Activated naive CD8-positive, alpha-beta T cell treated with anti-CD3 and anti-CD28 coated beads, Interleukin-2, amount 10 ng/mL, durations not matched to agents 7 days and 5 days (primary cell): ENCODE measurements at places on chromosomes 13 and 19.

DNA sequence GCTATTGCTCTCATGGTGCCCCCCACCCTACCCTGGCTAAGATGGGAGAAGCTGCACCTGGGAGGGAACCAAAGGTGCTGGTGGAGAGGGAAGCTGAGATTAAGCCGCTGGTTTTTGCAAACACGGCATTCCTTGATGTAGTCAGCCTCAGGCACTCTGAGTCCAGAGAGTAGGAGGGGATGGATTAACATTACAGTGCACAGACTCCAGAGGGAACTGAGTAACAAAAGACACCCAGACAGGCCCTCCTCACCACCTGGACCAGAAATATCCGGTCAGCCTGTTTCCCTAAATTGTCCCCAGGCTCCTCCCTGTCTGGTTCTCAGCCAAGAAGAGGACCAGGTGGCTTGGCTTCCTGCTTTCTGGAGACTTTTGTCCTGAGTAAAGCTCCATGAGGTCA lies 28.9 kb upstream of the PABPC3 start:
- no peak overlapping the region for H3K4me3 ChIP-seq
- H3K4me1 ChIP-seq, result no peaks in the 10 kb centered on the region
- H3K36me3 ChIP-seq, result no peaks in the 10 kb centered on the region
- DNase-seq, result no peak
- H3K27ac ChIP-seq, result no peak overlapping the region

DNA sequence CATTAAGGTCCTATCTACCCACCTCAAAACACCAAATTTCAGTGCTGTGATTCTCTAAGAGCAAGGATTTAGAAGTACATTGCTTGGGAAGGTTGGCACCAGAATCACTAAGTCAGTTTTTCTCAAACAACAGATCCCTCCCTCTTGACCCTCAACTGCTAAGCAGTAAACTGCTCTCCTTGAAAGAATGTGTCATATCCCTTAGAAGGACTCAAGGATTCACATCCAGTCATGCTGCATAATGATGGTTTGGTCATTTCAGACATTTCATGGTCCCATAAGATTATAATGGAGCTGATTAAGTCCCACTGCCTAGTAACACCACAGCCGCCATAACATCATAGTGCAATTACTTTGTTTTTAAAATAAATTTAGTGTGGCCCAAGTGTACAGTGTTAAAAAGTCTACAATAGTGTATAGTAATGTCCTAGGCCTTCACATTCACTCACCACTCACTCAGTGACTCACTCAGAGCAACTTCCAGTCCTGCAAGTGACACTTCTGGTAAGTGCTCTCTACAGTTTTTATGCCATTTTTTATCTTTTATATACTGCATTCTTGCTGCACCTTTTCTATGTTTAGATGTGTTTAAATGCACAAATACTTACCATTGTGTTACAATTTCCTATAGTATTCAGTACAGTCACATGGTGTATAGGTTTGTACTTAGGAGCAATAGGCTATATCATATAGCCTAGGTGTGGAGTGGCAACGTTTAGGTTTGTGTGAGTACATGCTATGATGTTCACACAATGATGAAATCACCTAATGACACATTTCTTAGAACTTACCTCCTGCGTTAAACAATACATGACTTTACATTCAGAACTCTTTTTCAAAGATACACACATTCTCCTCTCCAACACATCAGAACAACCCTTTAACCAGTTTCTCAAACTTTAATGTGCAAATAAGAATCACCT lies 15.7 kb upstream of the CCDC169 start:
- no peaks in the 10 kb centered on the region for H3K4me1 ChIP-seq
- no peak overlapping the region for H3K4me3 ChIP-seq
- no peak overlapping the region for H3K27ac ChIP-seq
- DNase-seq, result no peak

DNA sequence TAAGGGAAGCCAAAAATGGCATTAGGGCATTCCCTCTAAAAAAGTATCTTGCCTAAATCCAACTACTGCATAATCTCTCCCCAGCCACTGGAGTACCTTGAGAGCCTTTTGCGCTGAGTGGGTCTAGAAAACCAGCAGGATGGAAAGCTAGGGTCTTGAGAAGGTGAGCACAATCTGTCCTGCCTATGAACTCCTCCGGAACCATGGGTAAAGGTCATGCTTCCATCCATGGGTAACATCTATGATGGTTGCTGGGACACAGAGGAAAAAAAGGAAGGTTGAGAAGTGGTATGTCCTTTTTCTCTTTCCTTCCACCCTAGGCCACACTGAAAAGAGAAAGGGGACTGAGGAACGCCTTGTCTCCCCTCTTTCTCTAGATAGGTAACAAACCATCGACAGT lies 52.4 kb downstream of the ZNF676 start:
- H3K36me3 ChIP-seq, result no peaks in the 10 kb centered on the region
- no peaks in the 10 kb centered on the region for H3K27me3 ChIP-seq
- H3K4me1 ChIP-seq, result no peaks in the 10 kb centered on the region
- DNase-seq, result no peak

GRCh38 chr19:46607448-46607841 lies 6.3 kb downstream of the CALM3 start:
- H3K36me3 ChIP-seq, result peaks cover 37% of the 10 kb centered on the region
- H3K4me1 ChIP-seq, result peaks cover 42% of the 10 kb centered on the region
- no peak overlapping the region for H3K4me3 ChIP-seq
- DNase-seq, result no peak

- H3K4me3 ChIP-seq, result no peak overlapping the region
- H3K36me3 ChIP-seq, result peaks cover 45% of the 10 kb centered on the region
Measured at GRCh38 chr19:37572203-37572602, 22.4 kb downstream of the ZNF571 start.

DNA sequence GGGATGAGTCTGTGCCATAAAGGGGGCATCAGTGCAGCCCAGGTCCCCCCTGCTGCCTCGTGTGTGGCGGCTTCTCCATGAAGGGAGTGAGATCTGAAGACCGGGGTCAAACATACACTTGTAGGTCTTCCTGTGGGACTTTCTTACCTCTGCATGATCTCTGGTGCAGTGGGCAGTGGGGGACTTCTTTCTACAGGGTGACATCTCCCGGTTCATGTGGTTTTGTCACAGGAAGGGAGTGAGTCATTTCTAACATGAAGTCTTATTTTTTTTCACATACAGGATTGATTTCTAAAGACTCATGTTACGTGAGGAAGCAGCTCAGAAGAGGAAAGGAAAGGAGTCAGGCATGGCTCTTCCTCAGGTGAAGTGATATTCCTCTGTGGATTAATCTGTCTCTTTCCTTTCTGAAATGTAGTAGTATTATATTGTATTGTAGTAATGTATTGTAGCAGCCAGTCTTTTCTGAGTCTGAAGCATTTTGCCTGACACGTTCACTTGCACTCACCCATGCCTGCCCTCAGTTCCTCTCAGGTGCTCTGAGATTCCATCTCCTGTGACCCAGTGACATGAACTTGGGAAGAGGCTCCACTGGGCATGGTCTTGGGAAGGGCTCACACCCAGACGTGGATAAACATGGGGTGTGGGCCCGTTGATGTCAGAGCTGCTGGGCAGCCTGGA lies 15.7 kb downstream of the ZNF808 start:
- peak overlapping the region; percentile 74 for H3K27ac ChIP-seq
- H3K4me1 ChIP-seq, result peaks cover 17% of the 10 kb centered on the region
- no peaks in the 10 kb centered on the region for H3K27me3 ChIP-seq
- H3K36me3 ChIP-seq, result peaks cover 84% of the 10 kb centered on the region

- H3K4me3 ChIP-seq, result no peak overlapping the region
- no peaks in the 10 kb centered on the region for H3K36me3 ChIP-seq
- no peaks in the 10 kb centered on the region for H3K4me1 ChIP-seq
- no peak overlapping the region for H3K27ac ChIP-seq
Measured at GRCh38 chr13:74388626-74389025, 254.4 kb upstream of the KLF12 start.

- no peak overlapping the region for H3K4me3 ChIP-seq
- peaks cover 10% of the 10 kb centered on the region for H3K4me1 ChIP-seq
- DNase-seq, result no peak
- no peak overlapping the region for H3K27ac ChIP-seq
- H3K27me3 ChIP-seq, result peaks cover 5% of the 10 kb centered on the region
Measured at GRCh38 chr13:25990801-25991200, 61.0 kb downstream of the SHISA2 start.

DNA sequence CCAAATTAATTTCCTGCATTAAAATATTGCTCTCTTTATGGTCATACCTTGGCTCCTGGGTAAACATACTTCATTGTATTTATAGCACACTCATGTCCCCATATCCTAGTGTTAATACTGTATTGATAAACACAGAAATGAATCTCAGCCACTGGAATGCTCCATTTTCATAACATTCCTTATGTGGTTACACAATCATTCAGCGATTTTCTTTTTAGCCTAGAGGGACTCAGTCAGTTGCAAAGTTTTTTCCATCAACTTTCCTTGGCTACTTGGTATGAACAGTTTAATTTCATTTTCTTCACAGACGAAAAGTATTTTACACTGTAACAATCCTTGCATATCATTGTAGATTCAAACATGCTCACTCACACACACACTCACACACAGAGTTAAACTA lies 471.5 kb downstream of the FGF14 start:
- H3K27ac ChIP-seq, result no peak overlapping the region
- H3K4me3 ChIP-seq, result no peak overlapping the region
- DNase-seq, result no peak
- no peaks in the 10 kb centered on the region for H3K36me3 ChIP-seq

GRCh38 chr13:37716420-37717195 lies 118.0 kb upstream of the POSTN start:
- H3K4me1 ChIP-seq, result no peaks in the 10 kb centered on the region
- H3K27ac ChIP-seq, result no peak overlapping the region
- DNase-seq, result no peak
- H3K27me3 ChIP-seq, result no peaks in the 10 kb centered on the region
- no peak overlapping the region for H3K4me3 ChIP-seq

GRCh38 chr13:40409278-40409677 lies 257.2 kb downstream of the FOXO1 start:
- H3K4me3 ChIP-seq, result no peak overlapping the region
- H3K27ac ChIP-seq, result no peak overlapping the region
- no peaks in the 10 kb centered on the region for H3K4me1 ChIP-seq
- H3K36me3 ChIP-seq, result peaks cover 3% of the 10 kb centered on the region
- H3K27me3 ChIP-seq, result no peaks in the 10 kb centered on the region

GRCh38 chr19:9673912-9674662 lies 813 bp downstream of the ZNF562 start:
- H3K27me3 ChIP-seq, result no peaks in the 10 kb centered on the region
- DNase-seq, result peak; percentile 33
- H3K27ac ChIP-seq, result peak overlapping the region; percentile 99
- peaks cover 20% of the 10 kb centered on the region for H3K4me1 ChIP-seq
- peak overlapping the region; percentile 95 for H3K4me3 ChIP-seq
- peaks cover 53% of the 10 kb centered on the region for H3K36me3 ChIP-seq

GRCh38 chr13:41465241-41465847 lies 8.0 kb downstream of the RGCC start:
- H3K36me3 ChIP-seq, result peaks cover 35% of the 10 kb centered on the region
- peaks cover 67% of the 10 kb centered on the region for H3K4me1 ChIP-seq
- no peaks in the 10 kb centered on the region for H3K27me3 ChIP-seq

DNA sequence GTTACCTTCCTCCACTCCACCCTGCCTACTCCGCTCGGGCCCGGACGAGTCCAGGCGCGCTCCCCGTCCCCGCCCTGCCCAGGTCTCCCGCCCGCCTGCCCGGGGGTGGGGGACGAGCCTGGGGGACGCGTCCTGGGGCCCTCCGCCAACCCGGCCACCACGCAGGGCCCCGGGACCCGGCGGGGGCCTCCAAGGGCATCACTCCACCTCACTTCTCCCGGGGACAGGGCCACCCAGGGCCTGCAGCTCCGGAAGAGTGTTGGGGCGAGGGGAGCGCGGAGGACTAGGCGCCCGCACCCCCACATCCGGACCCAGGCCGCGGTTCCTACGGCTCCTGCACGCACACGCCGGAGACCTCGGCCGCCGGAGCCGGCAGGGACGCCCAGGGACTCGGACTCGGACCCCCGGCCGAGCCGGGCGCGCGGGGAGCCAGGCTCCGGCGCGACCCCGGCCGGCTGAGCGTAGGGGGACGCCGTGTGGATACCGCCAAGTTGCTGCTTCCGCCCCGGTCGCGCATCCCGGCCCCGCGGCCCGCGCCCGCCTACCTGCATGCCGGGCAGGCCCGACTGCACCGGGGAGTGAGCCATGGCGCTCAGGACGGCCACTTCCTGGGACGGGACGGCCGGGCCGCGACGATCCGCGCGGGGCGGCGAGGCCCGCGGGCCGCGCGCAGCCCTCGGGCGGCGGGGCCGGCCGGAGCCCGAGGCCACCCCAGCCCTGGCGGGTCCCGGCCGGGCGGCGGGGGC lies 534 bp downstream of the STK24 start:
- H3K4me3 ChIP-seq, result peak overlapping the region; percentile 97
- no peaks in the 10 kb centered on the region for H3K27me3 ChIP-seq
- H3K4me1 ChIP-seq, result peaks cover 38% of the 10 kb centered on the region
- DNase-seq, result peak; percentile 78
- peak overlapping the region; percentile 93 for H3K27ac ChIP-seq
- peaks cover 15% of the 10 kb centered on the region for H3K36me3 ChIP-seq

DNA sequence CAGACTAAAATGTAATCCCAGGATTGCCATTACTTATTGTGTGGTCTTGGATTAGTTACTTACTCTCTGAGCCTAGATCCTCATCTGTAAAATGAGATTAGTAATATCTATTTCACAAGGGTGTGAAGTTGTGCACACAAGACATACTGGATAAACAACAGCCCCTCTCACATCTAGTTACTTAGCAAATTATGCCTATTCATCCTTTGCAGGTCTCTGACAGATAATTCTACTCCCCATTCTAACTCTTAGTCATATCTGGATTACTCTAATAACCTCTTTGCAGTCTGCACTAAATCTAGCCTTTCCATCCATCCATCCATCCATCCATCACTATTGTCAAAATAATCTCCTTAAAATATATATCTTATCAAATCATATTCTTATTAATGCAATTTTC lies 12.4 kb downstream of the MTRF1 start:
- peaks cover 5% of the 10 kb centered on the region for H3K4me1 ChIP-seq
- H3K27ac ChIP-seq, result no peak overlapping the region
- no peak for DNase-seq

- H3K36me3 ChIP-seq, result no peaks in the 10 kb centered on the region
- no peaks in the 10 kb centered on the region for H3K4me1 ChIP-seq
- no peak for DNase-seq
- H3K4me3 ChIP-seq, result no peak overlapping the region
- H3K27ac ChIP-seq, result no peak overlapping the region
Measured at GRCh38 chr13:27504128-27504867, 53.9 kb upstream of the MTIF3 start.

GRCh38 chr19:14432791-14433553 lies at the start of gene PKN1:
PKN1 (plus strand) TSS chr19:14433306; CDS start chr19:14433522, 216 bp downstream.
- H3K36me3 ChIP-seq, result peaks cover 6% of the 10 kb centered on the region
- H3K4me1 ChIP-seq, result peaks cover 31% of the 10 kb centered on the region
- H3K27me3 ChIP-seq, result peaks cover 13% of the 10 kb centered on the region
- peak within 1 kb of the TSS; percentile 82 for H3K4me3 ChIP-seq
- DNase-seq, result peak; percentile 80

GRCh38 chr19:5123646-5124045 lies 154.7 kb downstream of the KDM4B start:
- no peak for DNase-seq
- peak overlapping the region; percentile 34 for H3K27ac ChIP-seq
- peak overlapping the region; percentile 32 for H3K4me3 ChIP-seq
- H3K27me3 ChIP-seq, result no peaks in the 10 kb centered on the region
- peaks cover 14% of the 10 kb centered on the region for H3K36me3 ChIP-seq

DNA sequence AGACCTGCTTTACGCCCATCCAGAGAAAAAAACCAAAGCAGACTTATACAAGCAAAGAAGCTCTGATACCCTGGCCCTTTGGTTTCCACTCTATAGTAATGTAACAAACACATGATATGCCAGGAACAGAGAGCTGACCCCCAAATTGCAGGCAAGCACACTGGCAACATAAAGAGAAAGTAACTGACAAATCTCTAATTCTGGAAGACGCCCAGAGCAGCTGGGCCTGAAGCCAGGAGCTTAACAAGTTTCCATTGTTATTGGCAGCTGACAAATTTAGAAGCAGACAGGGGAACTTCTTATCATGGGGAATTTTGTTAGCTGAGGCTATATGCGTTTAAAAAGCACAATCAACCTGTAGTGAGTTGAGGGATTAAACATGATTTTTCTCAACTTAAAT lies 158.0 kb downstream of the DLEU7 start:
- DNase-seq, result no peak
- H3K27ac ChIP-seq, result no peak overlapping the region
- H3K27me3 ChIP-seq, result peaks cover 7% of the 10 kb centered on the region
- no peaks in the 10 kb centered on the region for H3K36me3 ChIP-seq
